ENCODE measurements at places on chromosomes 2 and 18.
A peak's percentile ranks its signal among the peaks of the same experiment; 100 is the strongest.

DNA sequence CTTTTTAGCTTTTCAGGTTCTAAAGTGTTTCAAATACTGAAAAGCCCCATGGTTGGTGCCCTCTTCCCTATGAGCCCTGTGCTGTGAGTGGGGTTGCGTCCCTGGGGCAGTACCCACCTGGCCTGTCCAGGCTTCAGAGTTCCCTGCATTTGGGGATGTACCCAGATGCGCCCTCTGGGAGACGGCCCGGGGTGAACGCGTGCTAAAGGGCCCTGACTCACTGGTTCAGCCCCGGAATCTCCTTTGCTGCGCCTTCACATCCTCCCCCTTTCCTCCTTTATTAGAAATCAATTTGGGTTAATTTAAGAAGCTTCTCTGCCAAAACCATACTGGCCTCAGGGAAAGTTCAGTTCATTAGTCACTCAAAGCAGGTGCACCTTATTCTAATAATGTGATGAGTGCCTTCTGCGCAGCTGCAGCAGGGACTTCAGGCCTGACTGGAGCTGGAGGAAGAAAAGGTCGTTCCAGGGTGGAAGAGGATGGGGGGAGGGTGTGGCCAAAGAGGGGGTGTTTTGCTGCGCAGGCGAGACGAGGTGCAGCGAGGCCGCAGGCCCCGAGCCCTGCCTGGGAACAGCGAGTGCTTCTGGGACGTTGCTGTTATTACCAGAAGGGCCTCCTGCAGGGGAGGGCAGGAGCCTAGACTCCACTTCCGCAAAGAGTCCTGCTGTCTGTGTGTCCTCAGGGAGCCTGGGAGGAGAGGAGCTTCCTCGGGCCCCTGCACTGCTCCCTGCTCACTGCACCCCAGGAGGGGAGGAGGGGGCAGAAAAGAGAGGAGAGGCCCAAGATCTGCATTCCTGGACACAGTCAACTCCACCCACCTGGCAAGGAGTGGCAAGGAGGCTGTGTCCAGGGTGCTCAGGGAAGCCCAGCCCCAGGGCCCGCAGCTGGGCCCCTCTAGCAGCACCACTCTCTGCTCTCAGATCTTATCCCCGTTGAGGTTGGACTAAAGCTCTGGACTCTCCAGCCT is 223.2 kb upstream of the PXDN start:
- H3K4me1 ChIP-seq, result no peaks in the 10 kb centered on the region
- no peaks in the 10 kb centered on the region for H3K36me3 ChIP-seq
- H3K27me3 ChIP-seq, result peaks cover 9% of the 10 kb centered on the region
- no peak overlapping the region for H3K4me3 ChIP-seq
- DNase-seq, result no peak

DNA sequence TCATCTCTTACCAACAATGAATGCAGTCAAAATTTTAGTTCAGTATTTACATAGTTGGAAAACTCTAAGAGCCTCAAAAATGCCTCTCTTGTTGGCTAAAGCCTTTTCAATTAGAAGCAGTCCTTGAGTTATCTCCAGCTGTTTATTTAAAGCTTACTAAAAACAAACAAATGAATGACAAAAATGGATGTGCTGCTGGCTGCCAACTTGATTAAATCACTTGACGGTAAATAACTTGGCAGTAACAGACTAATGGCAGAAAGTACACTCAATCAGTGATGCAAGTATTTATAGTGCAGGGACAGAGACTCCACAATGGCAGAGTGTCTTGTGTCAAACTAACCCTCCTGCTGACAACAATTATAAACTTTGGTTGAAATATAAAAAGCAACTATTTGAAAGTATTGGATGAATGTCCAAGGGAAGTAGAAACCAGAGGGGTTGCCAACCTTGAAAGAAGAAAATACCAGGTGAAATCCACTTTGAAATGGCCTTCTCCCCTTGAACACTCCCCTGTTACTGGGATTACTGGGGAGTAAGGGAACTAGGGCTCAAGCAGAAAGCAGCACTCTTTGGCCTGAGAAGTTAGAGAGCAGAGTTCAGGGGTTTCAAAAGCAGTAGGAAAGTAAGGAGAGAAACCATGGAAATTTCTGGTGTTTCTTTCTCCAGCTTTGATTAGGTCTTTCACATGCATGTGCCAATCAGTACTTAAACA is 245.2 kb upstream of the SPHKAP start:
- H3K4me3 ChIP-seq, result no peak overlapping the region
- no peaks in the 10 kb centered on the region for H3K4me1 ChIP-seq
- H3K27me3 ChIP-seq, result no peaks in the 10 kb centered on the region
- no peaks in the 10 kb centered on the region for H3K36me3 ChIP-seq
- H3K27ac ChIP-seq, result no peak overlapping the region
- no peak for DNase-seq

DNA sequence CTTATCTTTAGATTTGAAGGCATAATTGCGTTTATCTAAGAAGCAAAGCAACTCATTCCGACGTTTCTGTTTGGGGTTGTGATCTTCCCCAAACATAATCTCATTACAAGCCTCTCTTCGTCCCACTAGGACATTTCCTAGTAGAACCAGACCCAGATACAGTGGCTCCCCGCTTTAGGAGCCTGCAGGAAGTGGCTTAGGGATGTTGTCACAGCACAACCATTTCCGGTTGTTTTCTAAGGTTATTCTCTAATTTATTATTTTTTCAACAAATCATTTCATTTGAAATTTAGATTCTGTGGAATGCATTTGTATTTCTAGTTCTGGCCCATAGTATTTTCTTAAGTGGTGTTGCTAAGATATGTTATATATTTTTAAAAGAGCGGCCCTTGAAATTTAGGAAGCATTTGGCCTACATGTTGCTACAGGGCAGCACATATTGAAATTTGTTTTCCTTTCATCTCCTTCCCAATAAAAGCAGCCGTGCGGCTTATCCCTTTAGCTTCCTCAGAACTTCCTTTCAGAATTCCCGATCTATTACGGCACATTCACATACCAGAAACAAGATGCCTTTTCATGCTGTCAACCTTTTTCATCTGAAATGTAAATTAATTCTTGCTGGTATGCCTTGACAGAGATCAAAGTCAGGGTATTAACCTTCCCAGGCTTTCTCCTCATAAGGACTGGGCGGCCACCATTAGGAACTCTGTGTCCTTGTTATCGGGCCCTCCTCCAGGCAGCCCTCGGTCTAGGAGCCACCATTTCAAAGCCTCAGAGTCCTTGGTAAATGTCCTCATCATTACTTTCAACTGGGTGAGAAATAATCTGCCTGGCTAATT is 210.9 kb upstream of the SP5 start:
- peaks cover 49% of the 10 kb centered on the region for H3K4me1 ChIP-seq
- no peaks in the 10 kb centered on the region for H3K36me3 ChIP-seq
- H3K4me3 ChIP-seq, result no peak overlapping the region
- no peak for DNase-seq
- peaks cover 53% of the 10 kb centered on the region for H3K27me3 ChIP-seq

DNA sequence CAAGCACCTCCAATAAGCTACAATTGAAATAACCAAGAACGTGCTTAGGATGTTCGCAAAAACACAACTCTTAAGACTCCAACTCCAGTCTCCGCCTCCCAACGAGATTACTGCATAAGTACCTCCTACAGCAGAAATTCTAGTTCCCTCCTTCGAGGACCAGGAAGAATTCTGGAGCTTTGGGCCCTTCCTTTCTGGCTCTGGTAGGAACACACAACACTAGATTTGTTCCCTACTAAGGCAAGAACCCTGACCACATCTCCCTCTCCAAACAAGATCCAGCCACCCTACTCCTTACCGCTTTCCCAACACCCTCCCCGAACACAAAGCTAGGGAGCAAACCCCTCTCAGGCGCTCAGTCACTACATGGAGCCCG is 721 bp downstream of the ADAM17 start:
- H3K36me3 ChIP-seq, result peaks cover 17% of the 10 kb centered on the region
- peak overlapping the region; percentile 95 for H3K27ac ChIP-seq
- peak overlapping the region; percentile 98 for H3K4me3 ChIP-seq
- peaks cover 56% of the 10 kb centered on the region for H3K4me1 ChIP-seq

Data from activated naive CD4-positive, alpha-beta T cell treated with anti-CD3 and anti-CD28 coated beads, Interleukin-2, amount 10 ng/mL, durations not matched to agents 7 days and 5 days (primary cell).